ENCODE measurements at places on chromosomes 1 and 21. TPM values are rescaled to one million over a fixed set of nuclear protein-coding genes. Genes with fewer than 3 reads are reported as not detected.
A peak's percentile ranks its signal among the peaks of the same experiment; 100 is the strongest.

The ETNK2 gene
- total RNA-seq, result 6.7 TPM

The NEXN gene
- 0.76 TPM for total RNA-seq

DNA sequence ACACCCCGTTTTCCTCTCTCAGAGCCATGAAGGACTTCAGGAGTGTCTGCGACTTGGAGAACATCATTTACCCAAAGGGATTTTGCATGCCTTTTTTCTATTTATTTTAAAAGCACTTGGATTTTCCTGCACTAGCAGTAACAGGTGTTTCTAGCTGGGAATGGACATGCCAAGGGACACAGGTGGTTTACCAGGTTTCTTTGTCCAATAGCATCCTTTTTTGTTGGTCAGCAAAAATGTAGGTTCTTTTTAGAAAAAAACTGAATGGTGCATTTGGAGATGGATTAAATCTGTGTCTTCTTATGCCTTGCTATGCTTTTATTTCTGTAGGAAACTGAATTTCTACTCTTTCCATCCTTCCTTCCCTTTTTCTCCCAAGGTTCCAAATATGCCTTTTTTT is 132.8 kb upstream of the COL6A1 start:
- no peak overlapping the region for H3K4me3 ChIP-seq
- no peaks in the 10 kb centered on the region for H3K4me1 ChIP-seq
- H3K36me3 ChIP-seq, result no peaks in the 10 kb centered on the region
- no peak for DNase-seq
- no peak overlapping the region for H3K27ac ChIP-seq
- H3K27me3 ChIP-seq, result no peaks in the 10 kb centered on the region

GRCh38 chr1:168473126-168473525 is 70.7 kb downstream of the XCL2 start:
- peaks cover 7% of the 10 kb centered on the region for H3K4me1 ChIP-seq
- no peaks in the 10 kb centered on the region for H3K27me3 ChIP-seq
- no peak overlapping the region for H3K4me3 ChIP-seq
- no peak overlapping the region for H3K27ac ChIP-seq

DNA sequence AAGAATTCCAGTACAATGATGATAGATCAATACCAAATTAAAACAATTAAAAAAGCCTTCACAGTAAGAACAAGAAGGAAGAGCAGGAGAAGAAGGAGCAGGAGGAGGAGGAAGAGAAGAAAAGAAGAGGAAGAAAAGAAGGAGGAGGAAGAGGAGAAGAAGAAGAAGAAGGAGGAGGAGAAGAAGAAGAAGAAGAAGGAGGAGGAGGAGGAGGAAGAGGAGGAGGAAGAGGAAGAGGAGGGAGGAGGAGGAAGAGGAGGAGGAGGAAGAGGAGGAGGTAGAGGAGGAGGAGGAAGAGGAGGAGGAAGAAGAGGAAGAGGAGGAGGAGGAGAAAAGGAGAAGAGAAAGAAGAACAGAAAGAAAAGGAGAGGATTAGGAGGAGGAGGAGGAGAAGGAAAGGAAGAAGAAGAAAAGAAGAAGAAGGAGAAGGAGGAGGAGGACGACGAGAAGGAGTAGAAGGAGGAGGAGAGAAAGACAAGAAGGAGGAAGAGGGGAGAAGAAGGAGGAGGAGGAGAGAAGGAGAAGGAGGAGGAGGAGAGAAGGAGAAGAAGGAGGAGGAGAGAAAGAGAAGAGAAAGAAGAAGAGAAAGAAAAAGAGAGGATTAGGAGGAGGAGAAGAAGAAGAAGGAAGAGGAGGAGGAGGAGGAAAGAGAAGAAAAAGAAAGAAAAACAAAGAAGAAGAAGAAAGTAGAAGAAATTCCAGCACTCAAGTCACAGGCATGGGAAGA is 68.5 kb upstream of the GRIK3 start:
- no peak overlapping the region for H3K27ac ChIP-seq
- no peaks in the 10 kb centered on the region for H3K4me1 ChIP-seq
- no peak for DNase-seq
- H3K27me3 ChIP-seq, result no peaks in the 10 kb centered on the region

- H3K4me3 ChIP-seq, result no peak overlapping the region
- H3K27ac ChIP-seq, result no peak overlapping the region
- DNase-seq, result no peak
- no peaks in the 10 kb centered on the region for H3K4me1 ChIP-seq
- no peaks in the 10 kb centered on the region for H3K36me3 ChIP-seq
Measured at GRCh38 chr1:188365874-188366273, 1537.1 kb downstream of the PLA2G4A start.

- H3K27me3 ChIP-seq, result no peaks in the 10 kb centered on the region
- H3K4me3 ChIP-seq, result no peak overlapping the region
Measured at GRCh38 chr21:32048353-32048752, 175.5 kb downstream of the HUNK start.

- H3K4me1 ChIP-seq, result peaks cover 39% of the 10 kb centered on the region
- peak overlapping the region; percentile 91 for H3K27ac ChIP-seq
- H3K4me3 ChIP-seq, result no peak overlapping the region
- DNase-seq, result no peak
- H3K36me3 ChIP-seq, result no peaks in the 10 kb centered on the region
- H3K27me3 ChIP-seq, result no peaks in the 10 kb centered on the region
Measured at GRCh38 chr1:203328714-203329122, 22.2 kb downstream of the FMOD start.

DNA sequence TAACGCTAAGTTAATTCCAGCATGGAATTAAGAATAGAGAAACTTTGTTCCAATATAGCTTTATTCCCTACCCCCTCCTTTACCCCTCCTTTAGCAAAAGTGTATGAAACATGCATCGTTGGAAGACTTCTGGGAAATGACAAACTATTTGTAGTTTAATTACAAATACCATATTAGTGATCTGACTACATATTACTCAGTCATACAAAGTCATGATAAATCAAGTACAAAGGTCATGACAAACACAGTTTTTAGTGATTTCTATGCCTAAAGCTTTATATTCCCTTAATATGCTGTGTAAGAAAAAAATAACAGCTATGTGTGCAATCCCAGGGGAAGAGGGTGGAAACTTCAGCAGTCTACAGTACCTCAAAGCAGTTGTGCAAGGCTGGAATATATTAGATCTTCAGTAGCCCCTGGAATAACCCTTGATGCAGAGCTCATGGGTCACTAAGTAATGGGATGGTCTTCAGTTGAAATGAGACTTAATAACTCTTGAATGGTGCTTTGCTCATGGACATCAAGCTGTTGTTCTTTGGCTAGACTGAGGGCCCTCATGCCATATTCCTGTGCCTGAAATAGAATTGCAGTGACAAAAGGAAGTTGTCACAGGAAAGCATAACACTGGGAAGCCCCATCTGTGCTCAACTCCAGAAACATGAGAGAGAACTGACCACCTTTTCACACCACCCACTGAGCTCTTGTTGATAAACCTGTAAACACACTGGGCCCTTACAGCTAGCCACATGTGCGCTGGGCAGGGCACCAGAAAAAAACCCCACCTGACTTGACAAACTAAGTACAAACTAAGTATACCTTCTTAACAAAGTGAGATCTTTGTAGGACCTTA is 25.3 kb downstream of the ZMYND12 start:
- H3K27me3 ChIP-seq, result no peaks in the 10 kb centered on the region
- no peak overlapping the region for H3K4me3 ChIP-seq
- H3K36me3 ChIP-seq, result no peaks in the 10 kb centered on the region
- no peaks in the 10 kb centered on the region for H3K4me1 ChIP-seq
- H3K27ac ChIP-seq, result no peak overlapping the region
